ENCODE measurements at places on chromosomes 6 and 20. TPM values are rescaled to one million over a fixed set of nuclear protein-coding genes. Genes with fewer than 3 reads are reported as not detected.

Gene PLCB4
- 0.13 TPM for total RNA-seq

Gene KIFC1
- 45.2 TPM for total RNA-seq

Gene VNN1
- total RNA-seq = 0.69 TPM

Gene EYS
- total RNA-seq = not detected

Gene ZKSCAN3
- 2.6 TPM for total RNA-seq

Gene KCNK16
- total RNA-seq = not detected

Gene SLC52A3
- 0.59 TPM for total RNA-seq

Gene STX11
- total RNA-seq = 26.5 TPM

Gene PDYN
- total RNA-seq = not detected

Gene ERVFRD-1
- total RNA-seq = 6.5 TPM

Gene SLC12A5
- total RNA-seq = under 0.01 TPM

Gene SPEF1
- total RNA-seq = not detected

Gene ACSS2
- total RNA-seq = 40.1 TPM

Gene AGPAT4
- total RNA-seq = 4.1 TPM

Gene GTSF1L
- not detected for total RNA-seq

Gene POM121L2
- not detected for total RNA-seq

Gene STK4
- total RNA-seq = 10.7 TPM

Gene EFCAB8
- not detected for total RNA-seq

Gene ESF1
- total RNA-seq = 9.2 TPM

Gene FAM217A
- not detected for total RNA-seq

Gene KIAA0408
- total RNA-seq = not detected

Gene PNLDC1
- 0.27 TPM for total RNA-seq

Gene FOXF2
- not detected for total RNA-seq

Gene ATAT1
- total RNA-seq = 2.9 TPM

Gene GPR63
- total RNA-seq = under 0.01 TPM

Gene BMP5
- total RNA-seq = not detected

Gene SOX18
- 25.2 TPM for total RNA-seq

Gene SF3B5
- 291 TPM for total RNA-seq

Data from mammary microvascular endothelial cell (primary cell).